ENCODE measurements at places on chromosomes 4 and X. TPM values are rescaled to one million over a fixed set of nuclear protein-coding genes. Genes with fewer than 3 reads are reported as not detected.

TMEM144 gene
- 33.4 TPM for total RNA-seq

MXRA5 gene
- total RNA-seq, result 4.6 TPM

SH3BP2 gene
- total RNA-seq, result 75.2 TPM

PRRG3 gene
- 2.1 TPM for total RNA-seq

MAOA gene
- 497 TPM for total RNA-seq

RAB28 gene
- 15.8 TPM for total RNA-seq

CRMP1 gene
- 1.2 TPM for total RNA-seq

MAGEA12 gene
- not detected for total RNA-seq

FGFBP1 gene
- total RNA-seq, result 82.8 TPM

CABS1 gene
- not detected for total RNA-seq

GPAT3 gene
- 51.5 TPM for total RNA-seq

ESX1 gene
- total RNA-seq, result not detected

CITED1 gene
- total RNA-seq, result 0.67 TPM

NDNF gene
- 14.0 TPM for total RNA-seq

RAB40AL gene
- 1.5 TPM for total RNA-seq

SLC25A4 gene
- total RNA-seq, result 43.9 TPM

SULT1E1 gene
- total RNA-seq, result 0.47 TPM

SLITRK2 gene
- 0.09 TPM for total RNA-seq

SLC49A3 gene
- total RNA-seq, result 15.8 TPM

TCEAL7 gene
- total RNA-seq, result 1.3 TPM

SPIN2A gene
- 0.81 TPM for total RNA-seq

TMEM192 gene
- total RNA-seq, result 19.4 TPM

FRAS1 gene
- 1.8 TPM for total RNA-seq

CXCL10 gene
- 2.5 TPM for total RNA-seq

DHX15 gene
- total RNA-seq, result 114 TPM

NWD2 gene
- total RNA-seq, result 0.34 TPM

DUSP9 gene
- not detected for total RNA-seq

CLCN4 gene
- 1.4 TPM for total RNA-seq

C1QTNF7 gene
- total RNA-seq, result 1.5 TPM

IRS4 gene
- not detected for total RNA-seq

UPF3B gene
- total RNA-seq, result 7.4 TPM

GPM6B gene
- total RNA-seq, result 1.9 TPM

MAGEA2B gene
- total RNA-seq, result not detected

RELL1 gene
- 53.7 TPM for total RNA-seq

C4orf50 gene
- total RNA-seq, result not detected

F8A2 gene
- total RNA-seq, result not detected

ADH6 gene
- total RNA-seq, result 13.8 TPM

ATOH1 gene
- total RNA-seq, result 87.8 TPM

NUDT10 gene
- total RNA-seq, result not detected

KLF8 gene
- total RNA-seq, result 3.8 TPM

SOD3 gene
- 28.2 TPM for total RNA-seq

ATP2B3 gene
- 0.21 TPM for total RNA-seq

FAM241A gene
- 1.6 TPM for total RNA-seq

CCKAR gene
- not detected for total RNA-seq

RPL39 gene
- 1,215 TPM for total RNA-seq

ETDC gene
- total RNA-seq, result not detected

PLK4 gene
- total RNA-seq, result 3.1 TPM

All from left colon (tissue), 2 donors.